Stimulated activated CD4-positive, alpha-beta T cell treated with anti-CD3 and anti-CD28 coated beads, TNF-alpha, amount 100 ng/mL, for 4 hours (primary cell): ENCODE measurements at places on chromosomes 7 and 10.

DNA sequence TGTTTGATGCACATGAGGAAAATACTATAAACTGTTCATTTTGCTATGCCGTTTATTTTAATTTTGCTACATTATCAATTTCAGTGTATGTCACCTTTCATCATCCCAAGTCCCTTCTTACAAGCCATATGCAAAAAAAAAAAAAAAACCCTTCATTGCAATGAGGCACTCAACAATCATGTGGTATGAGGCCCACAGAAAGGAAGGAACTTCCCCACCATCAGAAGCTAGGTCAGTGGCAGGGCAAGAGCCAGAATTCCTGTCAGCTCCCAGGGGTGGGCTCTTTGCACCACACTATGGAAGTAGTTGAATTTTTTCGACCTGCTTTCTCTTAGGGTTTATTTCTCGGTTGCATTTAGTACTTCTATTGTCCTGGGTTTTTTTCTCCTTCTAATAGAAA lies 75.4 kb downstream of the NOC3L start:
- no peak for DNase-seq

DNA sequence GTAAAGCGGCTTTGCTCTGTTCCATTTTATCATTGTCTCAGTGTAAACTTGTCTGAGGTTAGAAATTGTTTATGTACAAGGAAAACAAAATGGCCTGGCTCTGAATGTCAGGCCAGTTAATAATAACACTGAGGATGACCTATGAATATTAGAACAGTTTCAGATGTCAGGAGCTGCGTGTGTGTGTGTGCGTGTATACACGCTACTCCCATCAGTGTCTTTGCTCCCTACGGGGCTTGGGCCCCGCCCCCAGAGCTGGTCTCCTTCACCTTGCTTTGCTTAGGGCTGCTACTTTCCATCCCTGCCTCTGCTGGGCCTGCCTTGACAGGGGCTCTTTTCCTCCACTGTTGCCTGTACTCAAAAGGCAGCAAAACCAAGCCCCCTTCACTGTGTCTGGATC lies 142.3 kb upstream of the BET1 start:
- DNase-seq = no peak

DNA sequence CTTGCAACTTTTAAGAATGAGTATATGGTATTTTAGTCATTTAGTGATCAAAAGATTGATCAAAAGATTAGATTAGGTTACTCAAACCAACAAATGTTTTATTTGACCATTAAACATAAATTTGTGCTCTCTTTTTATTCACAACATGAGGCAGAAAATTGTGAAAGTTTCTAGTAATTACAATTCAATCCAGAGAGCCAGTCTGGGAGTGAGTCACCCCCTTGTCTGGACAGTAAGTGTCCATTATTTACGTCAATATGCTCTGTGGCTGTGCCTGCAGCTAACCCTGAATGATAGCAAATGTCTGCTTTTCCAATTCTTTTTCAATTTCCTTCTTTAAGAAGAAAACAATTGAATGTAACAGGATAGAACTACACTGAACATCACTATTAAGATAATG lies 27.9 kb downstream of the GNG11 start:
- DNase-seq = no peak

DNA sequence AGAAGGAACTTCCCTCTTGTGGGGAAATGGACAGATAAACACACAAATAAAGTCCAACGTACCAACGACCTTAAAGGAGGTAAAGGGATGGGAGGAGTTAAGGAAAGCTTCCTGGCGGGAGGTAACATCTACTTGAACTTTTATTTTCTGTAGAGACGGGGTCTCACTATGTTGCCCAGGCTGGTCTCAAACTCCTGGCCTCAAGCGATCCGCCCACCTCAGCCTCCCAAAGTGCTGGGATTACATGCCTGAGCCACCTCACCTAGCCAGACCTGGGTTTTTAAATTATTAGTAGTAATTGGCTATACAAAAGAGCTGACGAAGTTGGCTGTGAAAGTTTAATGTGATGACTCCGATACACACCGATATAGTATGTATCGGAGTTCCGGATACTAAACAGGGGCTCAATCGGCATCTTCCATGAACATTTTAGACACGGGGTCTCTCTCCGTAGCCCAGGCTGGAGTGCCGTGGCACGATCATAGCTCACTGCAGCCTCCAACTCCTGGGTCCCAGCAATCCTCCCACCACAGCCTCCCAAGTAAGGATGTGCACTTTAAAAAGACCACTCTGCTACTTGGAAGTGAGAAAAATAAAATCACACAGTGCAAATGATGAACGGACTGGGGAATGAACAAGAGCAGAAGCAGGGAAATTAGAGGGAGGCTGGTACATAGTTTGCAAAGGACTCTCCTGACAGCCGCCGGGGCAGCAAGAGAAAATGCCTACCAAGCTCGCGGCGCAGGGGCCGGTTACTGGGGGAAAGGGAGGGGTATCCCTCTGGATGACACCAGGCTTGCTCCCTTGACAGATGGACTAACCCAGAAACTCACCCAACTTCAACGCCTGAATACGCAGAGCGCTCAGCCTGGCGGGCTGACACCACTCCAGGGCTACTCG lies 1.0 kb downstream of the BCL7B start:
- no peak for DNase-seq

- no peak for DNase-seq
These were observed 134.0 kb downstream of the TCF7L2 start for GRCh38 chr10:113084031-113084430.

- DNase-seq = peak; percentile 35
These were observed 124.9 kb downstream of the SH2D4B start for GRCh38 chr10:80662429-80663261.

DNA sequence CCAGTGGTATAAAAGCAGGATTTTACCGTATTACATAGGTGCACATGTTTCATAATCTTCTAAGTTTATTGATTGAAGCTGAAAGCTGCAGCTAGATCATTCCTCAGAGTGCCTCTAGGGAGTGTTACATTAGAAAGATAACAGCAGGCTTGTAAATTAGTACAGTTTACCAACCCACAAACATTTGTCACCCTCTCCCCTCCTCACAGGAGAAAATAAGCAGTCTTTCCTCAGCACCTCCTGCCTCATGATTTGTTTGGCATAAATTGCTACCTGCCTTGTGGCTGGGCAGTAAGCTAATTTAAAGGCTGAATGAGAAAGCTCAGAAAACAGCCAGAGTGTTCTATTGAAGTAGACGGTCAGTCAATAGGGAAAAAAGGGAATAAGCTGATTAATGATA lies 74.2 kb downstream of the NXPH1 start:
- no peak for DNase-seq

DNA sequence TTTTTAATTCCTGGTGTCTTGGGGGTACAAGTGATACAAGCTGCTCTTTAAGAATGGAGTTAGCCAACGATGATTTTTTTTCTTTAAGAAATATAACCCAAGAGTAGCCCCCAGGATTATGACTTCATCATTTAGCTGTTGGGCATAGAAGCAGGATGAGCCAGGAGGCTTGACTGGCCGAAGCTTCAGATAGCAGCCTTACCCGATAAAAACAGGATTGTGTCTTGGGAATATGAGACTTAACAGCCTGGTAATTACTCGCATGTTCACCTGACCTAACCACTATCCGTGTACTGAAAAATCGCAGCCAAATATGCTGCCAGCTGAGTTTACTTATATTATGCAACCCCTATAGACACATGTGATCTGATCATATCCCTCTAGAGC lies 346.0 kb upstream of the BMPER start:
- no peak for DNase-seq

DNA sequence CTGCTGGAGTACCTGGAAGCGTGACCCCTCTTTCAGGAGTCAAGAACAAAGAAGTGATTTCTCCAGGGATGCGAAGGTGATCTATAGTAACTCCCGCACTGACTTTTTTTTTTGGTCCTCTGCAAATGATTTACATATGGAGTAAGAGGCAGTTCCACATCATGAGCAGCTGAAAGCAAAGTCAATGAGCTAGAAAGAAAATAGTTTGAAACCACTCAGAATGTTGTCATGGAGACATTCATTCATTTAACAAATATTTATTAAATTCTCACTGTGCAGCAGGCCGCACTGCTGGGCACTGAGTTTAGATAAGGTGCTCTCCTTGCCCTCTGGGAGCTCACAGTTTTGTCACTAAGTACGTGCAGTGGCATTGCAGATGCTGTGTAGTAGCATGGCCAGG lies 206.7 kb downstream of the CAMK1D start:
- DNase-seq = no peak

DNA sequence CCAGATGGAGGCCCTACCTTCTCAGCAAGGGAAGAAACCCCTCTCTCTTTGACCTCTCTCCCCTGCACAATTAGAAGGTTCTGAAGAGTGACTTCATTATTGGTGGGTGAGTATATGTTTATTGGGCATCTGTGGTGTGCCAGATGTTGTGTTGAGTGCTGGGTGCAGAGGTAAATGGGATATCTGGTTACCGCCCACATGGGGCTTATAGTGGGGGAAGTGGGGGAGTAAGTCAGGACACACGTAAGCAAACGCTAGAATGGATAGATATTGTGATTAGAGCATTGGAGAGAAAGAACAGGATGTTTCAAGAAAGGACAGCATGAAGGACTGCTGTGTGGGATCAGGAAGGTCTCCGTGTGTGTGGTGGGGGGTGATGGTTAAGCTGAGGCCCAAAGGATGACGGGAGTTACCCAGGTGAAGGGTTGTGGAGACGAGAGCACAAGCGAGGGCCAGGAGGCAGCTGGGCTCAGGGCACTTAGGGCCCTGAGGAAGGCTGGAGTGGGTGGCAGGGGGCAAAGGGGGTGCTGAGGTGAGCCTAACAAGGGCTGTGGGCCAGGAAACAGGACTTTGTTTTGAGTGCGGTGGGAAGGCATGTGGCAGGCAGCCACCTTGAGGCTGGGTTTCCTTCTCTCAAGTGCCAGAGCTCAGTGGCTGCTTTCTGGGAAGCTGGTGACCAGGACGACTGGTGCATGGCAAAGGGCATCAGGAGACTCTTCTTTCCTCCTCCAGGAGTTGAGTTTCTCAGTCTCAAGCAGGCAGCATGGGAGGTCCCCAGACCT lies 299.9 kb downstream of the RPS24 start:
- DNase-seq = no peak

- DNase-seq = no peak
These were observed 1292.0 kb downstream of the XPNPEP1 start for GRCh38 chr10:108631332-108631731.

DNA sequence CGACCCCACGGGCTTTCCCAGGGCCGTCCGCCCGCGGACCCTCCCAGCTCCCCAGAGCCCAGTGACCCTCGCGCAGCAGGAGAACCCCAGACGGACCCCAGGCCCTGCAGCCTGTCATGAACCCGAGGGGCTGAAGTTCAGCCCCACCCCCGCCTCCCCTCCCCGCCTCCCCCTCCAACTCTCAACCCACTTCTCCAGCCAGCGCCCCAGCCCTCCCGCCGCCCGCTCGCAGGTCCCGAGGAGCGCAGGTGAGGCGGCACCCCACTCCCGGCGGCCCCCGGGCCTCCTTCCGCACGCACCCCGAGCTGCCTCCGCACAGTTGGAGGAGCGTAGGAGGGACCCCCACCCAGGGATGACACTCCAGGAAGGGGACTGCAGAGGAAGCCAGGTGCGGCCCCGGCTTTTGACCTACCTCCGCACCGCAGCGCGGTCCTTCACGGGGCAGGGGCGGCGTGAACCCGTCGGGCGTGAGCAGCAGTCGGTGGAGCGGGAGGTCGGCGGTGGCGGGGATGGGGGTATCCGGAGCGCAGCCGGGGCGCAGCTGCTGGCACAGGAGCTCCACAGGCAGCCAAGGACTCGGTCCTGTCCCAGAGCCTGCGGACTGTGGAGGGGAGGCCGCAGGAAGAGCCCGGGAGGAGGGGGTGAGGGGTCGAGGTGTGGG lies at the start of gene TMEM176A:
Gene TMEM176A (plus strand): TSS at position 189 of the 661 bp plus-strand sequence. CDS start 782 bp downstream, outside the sequence.
- DNase-seq = no peak

DNA sequence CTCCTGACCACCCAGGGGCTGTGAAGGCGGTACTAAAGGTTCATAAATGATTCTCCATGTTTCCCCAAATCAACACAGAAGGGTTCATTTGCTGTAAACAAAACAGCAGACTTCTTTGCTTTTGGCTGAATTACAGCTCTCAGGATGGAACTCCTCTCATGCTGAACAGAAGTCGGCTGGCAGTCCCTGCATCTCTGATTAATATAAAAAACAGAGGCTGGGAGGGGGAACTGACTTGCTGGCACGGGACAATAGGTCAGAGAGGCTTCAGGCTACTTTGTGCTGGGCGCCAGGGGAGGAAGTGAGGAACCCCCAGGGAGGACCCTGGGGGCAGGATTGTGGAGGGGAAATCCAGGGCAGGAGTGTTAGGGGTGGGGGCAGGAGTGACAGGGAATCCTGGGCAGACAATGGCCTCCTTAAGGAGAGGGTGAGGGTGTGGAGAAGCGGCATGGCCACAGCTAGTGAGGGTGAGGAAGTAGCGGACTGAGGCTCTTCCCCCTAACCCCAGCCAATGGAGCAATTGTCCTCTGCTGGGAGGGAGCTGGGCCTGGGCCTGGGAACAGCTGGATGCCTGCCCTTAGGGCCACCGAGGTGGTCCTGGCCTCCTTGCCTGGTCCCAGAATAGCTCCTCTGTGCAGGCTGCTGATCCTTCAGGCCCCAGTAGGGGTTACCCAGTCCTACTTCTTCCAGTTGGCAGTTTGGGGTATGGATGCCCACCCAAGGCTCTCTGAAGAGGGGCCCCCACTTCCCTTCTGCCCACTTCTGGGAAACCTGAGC lies 9.2 kb upstream of the SFRP5 start:
- no peak for DNase-seq

DNA sequence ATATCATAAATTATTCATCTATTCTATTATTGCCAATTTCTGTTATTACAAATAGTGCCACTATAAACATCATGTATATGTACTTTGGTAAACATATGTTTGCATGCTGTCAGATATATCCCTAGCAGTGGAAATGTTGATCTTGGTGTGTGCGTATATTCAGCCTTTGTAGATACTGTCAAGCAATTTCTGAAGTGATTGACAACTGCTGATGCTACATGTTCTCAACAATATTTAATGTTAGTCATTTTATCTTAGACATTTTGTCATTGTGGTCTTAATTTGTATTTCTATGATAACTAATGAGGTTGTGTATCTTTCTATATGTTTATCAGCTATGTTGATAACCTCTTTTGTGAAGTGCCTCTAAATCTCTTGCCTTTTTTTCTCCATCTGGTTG lies 186.5 kb upstream of the NRG3 start:
- no peak for DNase-seq

- no peak for DNase-seq
These were observed 71.2 kb downstream of the TRRAP start for GRCh38 chr7:98949336-98950044.

- no peak for DNase-seq
These were observed 6.9 kb downstream of the KPNA7 start for GRCh38 chr7:99201027-99201426.

GRCh38 chr7:137846549-137846826 lies 286 bp downstream of the DGKI start:
- no peak for DNase-seq

GRCh38 chr7:53397911-53398310 lies 362.5 kb downstream of the POM121L12 start:
- no peak for DNase-seq

GRCh38 chr7:6387734-6388294 lies 59.9 kb downstream of the DAGLB start:
- DNase-seq = no peak
